Naive thymus-derived CD4-positive, alpha-beta T cell (primary cell): ENCODE measurements at places on chromosomes 6 and 20. TPM values are rescaled to one million over a fixed set of nuclear protein-coding genes. Genes with fewer than 3 reads are reported as not detected.

GRCh38 chr6:26476896-26477295 is 19.1 kb downstream of the BTN2A1 start:
- H3K27me3 ChIP-seq: no peaks in the 10 kb centered on the region
- no peak overlapping the region for H3K4me3 ChIP-seq
- peaks cover 33% of the 10 kb centered on the region for H3K4me1 ChIP-seq
- DNase-seq: no peak

GRCh38 chr20:54649511-54649962 is 174.1 kb downstream of the DOK5 start:
- H3K27ac ChIP-seq: no peak overlapping the region
- H3K4me3 ChIP-seq: no peak overlapping the region
- no peaks in the 10 kb centered on the region for H3K27me3 ChIP-seq
- no peaks in the 10 kb centered on the region for H3K4me1 ChIP-seq
- peak; percentile 23 for DNase-seq

- no peak overlapping the region for H3K27ac ChIP-seq
- H3K4me3 ChIP-seq: no peak overlapping the region
- H3K36me3 ChIP-seq: no peaks in the 10 kb centered on the region
- no peak for DNase-seq
Measured at GRCh38 chr6:106186172-106186571, 100.0 kb downstream of the PRDM1 start.

DNA sequence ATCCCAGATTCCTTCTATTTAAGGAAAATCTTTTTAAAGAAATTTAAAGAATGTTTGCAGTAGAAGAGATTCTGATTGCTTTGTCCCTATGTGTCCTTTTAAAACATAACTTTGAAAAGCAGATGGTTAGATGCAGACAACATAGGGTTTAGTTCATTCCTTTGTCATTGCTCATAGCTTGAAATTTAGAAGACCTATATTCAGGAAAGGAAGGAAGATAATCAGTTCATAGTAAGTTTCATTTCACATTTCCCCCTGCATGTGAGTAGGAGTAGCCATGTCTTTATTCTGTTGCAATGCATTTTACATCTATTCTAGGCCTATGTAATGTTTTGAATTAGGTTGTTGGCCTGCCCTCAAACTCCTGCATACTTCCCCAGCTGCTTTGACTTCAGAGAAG is 197.9 kb upstream of the GRIK2 start:
- H3K27me3 ChIP-seq: no peaks in the 10 kb centered on the region
- no peak overlapping the region for H3K4me3 ChIP-seq
- no peak overlapping the region for H3K27ac ChIP-seq

- DNase-seq: no peak
- no peaks in the 10 kb centered on the region for H3K4me1 ChIP-seq
- H3K36me3 ChIP-seq: peaks cover 11% of the 10 kb centered on the region
- H3K4me3 ChIP-seq: no peak overlapping the region
- no peaks in the 10 kb centered on the region for H3K27me3 ChIP-seq
Measured at GRCh38 chr20:38407321-38407720, 27.8 kb downstream of the SNHG17 start.

- no peaks in the 10 kb centered on the region for H3K36me3 ChIP-seq
- H3K4me1 ChIP-seq: no peaks in the 10 kb centered on the region
- DNase-seq: peak; percentile 39
- no peaks in the 10 kb centered on the region for H3K27me3 ChIP-seq
- peak overlapping the region; percentile 85 for H3K27ac ChIP-seq
- peak overlapping the region; percentile 56 for H3K4me3 ChIP-seq
Measured at GRCh38 chr6:144064402-144065212, 30.8 kb downstream of the SF3B5 start.

- DNase-seq: no peak
- H3K27ac ChIP-seq: no peak overlapping the region
- H3K36me3 ChIP-seq: no peaks in the 10 kb centered on the region
- no peaks in the 10 kb centered on the region for H3K27me3 ChIP-seq
- H3K4me3 ChIP-seq: no peak overlapping the region
Measured at GRCh38 chr20:33415948-33416347, 14.6 kb upstream of the CDK5RAP1 start.

GRCh38 chr6:167977717-167978467 is 19.6 kb upstream of the KIF25 start:
- H3K4me1 ChIP-seq: no peaks in the 10 kb centered on the region
- H3K36me3 ChIP-seq: no peaks in the 10 kb centered on the region
- H3K27ac ChIP-seq: no peak overlapping the region
- DNase-seq: no peak

DNA sequence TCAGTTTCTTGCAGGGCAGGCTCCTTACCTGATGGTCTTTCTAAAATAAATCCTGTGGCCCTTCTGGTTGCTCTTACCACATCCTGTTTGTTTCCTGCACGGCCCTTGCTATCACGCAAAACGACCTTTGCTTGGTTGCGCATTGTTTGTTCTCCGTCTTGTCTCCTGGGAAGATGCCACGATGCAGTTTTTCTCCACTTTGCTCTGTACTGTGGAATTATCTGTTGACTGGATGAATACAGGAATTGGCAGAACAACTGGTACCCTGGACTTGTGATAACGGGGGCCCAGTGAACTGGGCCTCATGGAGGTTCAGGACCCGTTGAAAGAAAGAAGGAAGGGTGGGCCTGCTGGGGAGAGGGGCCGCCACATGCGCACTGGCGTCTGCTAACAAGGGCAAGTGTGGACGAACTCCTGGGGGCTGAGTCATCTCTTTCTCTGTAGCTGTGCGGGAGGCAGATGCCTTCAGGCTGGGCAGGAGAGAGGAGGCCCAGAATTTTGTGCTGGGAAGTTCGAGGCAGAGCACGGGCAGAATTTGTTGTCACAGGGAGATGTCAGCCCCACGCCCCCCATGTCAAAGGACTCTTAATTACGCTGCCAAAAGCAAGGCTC is 139.9 kb downstream of the BMP7 start:
- H3K36me3 ChIP-seq: no peaks in the 10 kb centered on the region
- no peak overlapping the region for H3K27ac ChIP-seq
- no peak for DNase-seq
- no peak overlapping the region for H3K4me3 ChIP-seq

- no peak overlapping the region for H3K4me3 ChIP-seq
- no peak overlapping the region for H3K27ac ChIP-seq
- no peaks in the 10 kb centered on the region for H3K36me3 ChIP-seq
- no peak for DNase-seq
Measured at GRCh38 chr6:150355932-150356331, 12.9 kb upstream of the IYD start.

DNA sequence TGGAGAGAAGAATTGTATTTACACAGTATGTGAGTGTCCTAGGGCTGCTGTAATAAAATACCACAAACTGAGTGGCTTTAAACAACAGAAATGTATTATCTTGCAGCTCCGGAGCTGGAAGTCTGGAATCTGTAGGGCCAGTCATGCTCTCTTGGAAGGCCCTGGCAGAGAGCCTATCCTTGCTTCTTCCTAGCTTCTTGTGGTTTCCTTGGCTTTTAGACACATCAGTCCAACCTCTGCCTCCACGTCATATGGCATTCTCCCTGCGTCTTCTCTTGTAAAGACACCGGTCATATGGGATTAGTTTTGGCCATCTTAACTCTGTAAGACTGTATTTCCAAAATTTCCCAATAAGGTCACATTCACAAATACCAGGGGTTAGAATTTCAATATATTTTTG is 10.8 kb downstream of the FNDC1 start:
- no peak for DNase-seq
- H3K27ac ChIP-seq: no peak overlapping the region
- H3K27me3 ChIP-seq: no peaks in the 10 kb centered on the region
- peaks cover 4% of the 10 kb centered on the region for H3K4me1 ChIP-seq

DNA sequence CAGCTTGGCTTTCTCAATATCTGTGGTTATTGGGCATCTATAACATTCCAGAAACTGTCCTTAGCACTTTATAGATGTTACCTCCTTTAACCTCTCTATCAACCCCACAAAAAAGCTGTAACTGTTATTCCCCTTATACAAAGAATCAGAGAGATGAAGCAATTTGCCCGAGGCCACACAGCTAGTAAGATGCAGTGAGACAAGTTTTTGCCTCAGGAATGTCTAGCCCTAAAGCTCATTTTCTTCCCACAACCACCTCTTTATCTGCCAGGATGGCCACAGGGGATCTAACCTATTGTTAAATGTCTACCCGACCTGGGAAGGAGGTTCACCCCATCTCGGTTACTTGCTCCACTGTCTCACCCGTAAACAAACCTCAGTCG is 31.9 kb upstream of the TCP11 start:
- H3K4me1 ChIP-seq: no peaks in the 10 kb centered on the region
- no peaks in the 10 kb centered on the region for H3K36me3 ChIP-seq
- no peak overlapping the region for H3K4me3 ChIP-seq
- no peak overlapping the region for H3K27ac ChIP-seq
- H3K27me3 ChIP-seq: no peaks in the 10 kb centered on the region

DNA sequence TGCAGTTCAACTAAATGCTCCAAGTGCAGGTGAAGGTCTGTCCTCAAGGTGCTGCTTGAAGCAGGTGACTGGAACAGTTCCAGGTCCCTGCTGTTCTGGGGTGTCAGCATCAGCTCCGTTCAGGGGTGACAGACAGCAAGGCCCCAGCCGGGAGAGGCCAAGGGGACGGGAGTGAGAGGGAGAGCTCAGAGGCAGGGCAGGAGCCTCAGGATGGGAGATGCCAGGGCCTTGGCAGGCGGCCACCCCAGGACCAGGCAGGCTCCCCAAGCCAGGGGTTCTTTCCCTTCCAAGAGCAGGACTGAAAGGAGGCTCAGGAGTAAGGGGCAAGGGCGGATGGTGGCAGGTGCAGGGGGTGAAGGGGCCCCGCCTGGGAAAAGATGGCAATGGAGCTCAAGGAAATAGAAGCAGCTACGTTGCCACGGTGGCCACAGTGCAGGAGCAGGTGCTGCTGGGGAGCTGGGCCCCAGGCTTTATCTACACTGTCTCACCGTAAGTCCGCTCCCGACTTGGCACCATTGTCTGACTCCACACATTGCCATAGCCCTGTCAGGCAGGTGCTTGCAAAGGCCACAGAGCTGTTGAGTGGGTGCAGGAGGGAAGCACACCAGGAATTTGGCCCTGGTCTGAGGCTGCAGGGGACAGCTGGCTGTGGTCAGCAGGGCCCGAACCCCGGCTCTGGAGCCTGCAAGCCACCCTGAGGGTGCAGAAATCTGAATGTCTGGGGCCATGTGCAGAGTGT is 43.1 kb downstream of the ERMARD start:
- no peak for DNase-seq
- peaks cover 5% of the 10 kb centered on the region for H3K4me1 ChIP-seq
- no peak overlapping the region for H3K27ac ChIP-seq
- no peak overlapping the region for H3K4me3 ChIP-seq
- H3K27me3 ChIP-seq: no peaks in the 10 kb centered on the region

- H3K27me3 ChIP-seq: no peaks in the 10 kb centered on the region
- H3K4me1 ChIP-seq: peaks cover 23% of the 10 kb centered on the region
- peak overlapping the region; percentile 100 for H3K27ac ChIP-seq
- peaks cover 27% of the 10 kb centered on the region for H3K36me3 ChIP-seq
- no peak for DNase-seq
Measured at GRCh38 chr6:31358302-31358701, 1.3 kb upstream of the HLA-B start.

DNA sequence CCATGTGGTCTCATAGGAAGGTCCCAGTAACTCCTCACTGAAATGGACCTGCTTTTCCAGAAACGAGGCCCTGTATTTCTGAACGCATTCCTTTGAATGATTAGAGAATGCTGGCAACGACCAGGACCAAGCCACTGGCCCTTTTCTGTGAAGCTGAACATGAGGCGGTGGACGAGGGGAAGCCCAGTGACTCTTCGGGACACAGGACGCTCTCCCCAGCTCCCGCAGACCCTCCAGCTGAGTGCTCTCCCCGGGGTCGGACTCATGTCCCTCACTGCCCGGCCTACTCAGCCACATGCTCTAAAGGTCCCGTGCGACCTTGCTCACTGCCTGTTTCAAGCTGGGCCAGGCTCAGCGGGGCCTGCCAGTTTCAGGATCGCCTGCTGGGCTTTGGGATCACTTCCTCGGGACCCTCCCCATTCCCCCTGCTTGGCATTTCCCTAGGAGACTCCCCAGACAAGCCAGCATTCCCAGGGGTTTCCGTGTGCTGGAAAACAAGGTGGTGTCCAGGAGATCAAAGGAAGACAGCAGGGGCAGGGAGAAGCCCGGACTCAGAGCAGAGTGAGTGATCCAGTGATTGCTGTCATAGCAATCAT is 2.6 kb upstream of the CST9 start:
- no peaks in the 10 kb centered on the region for H3K4me1 ChIP-seq
- DNase-seq: no peak
- H3K4me3 ChIP-seq: no peak overlapping the region
- H3K27me3 ChIP-seq: no peaks in the 10 kb centered on the region
- H3K27ac ChIP-seq: no peak overlapping the region

- H3K27ac ChIP-seq: no peak overlapping the region
- no peak for DNase-seq
- H3K36me3 ChIP-seq: no peaks in the 10 kb centered on the region
- no peaks in the 10 kb centered on the region for H3K27me3 ChIP-seq
Measured at GRCh38 chr6:155599561-155599960, 143.9 kb upstream of the NOX3 start.

- no peak overlapping the region for H3K27ac ChIP-seq
- no peak overlapping the region for H3K4me3 ChIP-seq
- H3K4me1 ChIP-seq: peaks cover 9% of the 10 kb centered on the region
- no peaks in the 10 kb centered on the region for H3K36me3 ChIP-seq
- H3K27me3 ChIP-seq: no peaks in the 10 kb centered on the region
Measured at GRCh38 chr20:1370548-1371110, 22.2 kb downstream of the FKBP1A start.

DNA sequence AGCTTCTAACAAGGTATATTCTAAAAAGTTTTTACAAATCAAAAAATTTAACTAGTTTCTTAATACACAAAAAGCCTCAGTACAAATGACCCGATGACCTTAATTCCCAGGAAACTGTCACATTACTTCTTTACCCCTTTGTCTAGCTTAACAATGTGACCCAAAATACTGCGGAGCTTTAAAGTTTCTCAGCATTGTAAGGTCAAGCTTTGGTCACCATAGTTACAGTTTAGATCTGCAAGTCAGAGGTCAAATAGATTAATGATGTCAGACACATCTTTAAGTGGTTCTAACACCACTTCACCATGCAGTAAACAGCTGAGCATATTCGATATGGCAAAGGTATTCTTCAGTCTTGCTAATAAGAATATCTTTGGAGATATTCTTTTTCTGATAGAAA is 36.8 kb upstream of the FLRT3 start:
- H3K27me3 ChIP-seq: no peaks in the 10 kb centered on the region
- DNase-seq: no peak
- no peaks in the 10 kb centered on the region for H3K4me1 ChIP-seq
- H3K36me3 ChIP-seq: no peaks in the 10 kb centered on the region
- no peak overlapping the region for H3K27ac ChIP-seq

CHRNA4 gene
- not detected for total RNA-seq

CD93 gene
- total RNA-seq: 0.51 TPM

CMTR1 gene
- 71.8 TPM for total RNA-seq

ZNF391 gene
- 3.3 TPM for total RNA-seq

MROH8 gene
- 1.2 TPM for total RNA-seq

SGK2 gene
- 2.1 TPM for total RNA-seq

MOG gene
- not detected for total RNA-seq

C6orf58 gene
- total RNA-seq: not detected

FAM184A gene
- total RNA-seq: 7.9 TPM

PI3 gene
- total RNA-seq: not detected

MICAL1 gene
- total RNA-seq: 125 TPM
